ENCODE measurements at places on chromosomes 2 and 18. TPM values are rescaled to one million over a fixed set of nuclear protein-coding genes. Genes with fewer than 3 reads are reported as not detected.

COL4A4 gene
- 0.51 TPM for total RNA-seq

TUBA4B gene
- not detected for total RNA-seq

SERPINB3 gene
- total RNA-seq = not detected

CRYGC gene
- not detected for total RNA-seq

DNA sequence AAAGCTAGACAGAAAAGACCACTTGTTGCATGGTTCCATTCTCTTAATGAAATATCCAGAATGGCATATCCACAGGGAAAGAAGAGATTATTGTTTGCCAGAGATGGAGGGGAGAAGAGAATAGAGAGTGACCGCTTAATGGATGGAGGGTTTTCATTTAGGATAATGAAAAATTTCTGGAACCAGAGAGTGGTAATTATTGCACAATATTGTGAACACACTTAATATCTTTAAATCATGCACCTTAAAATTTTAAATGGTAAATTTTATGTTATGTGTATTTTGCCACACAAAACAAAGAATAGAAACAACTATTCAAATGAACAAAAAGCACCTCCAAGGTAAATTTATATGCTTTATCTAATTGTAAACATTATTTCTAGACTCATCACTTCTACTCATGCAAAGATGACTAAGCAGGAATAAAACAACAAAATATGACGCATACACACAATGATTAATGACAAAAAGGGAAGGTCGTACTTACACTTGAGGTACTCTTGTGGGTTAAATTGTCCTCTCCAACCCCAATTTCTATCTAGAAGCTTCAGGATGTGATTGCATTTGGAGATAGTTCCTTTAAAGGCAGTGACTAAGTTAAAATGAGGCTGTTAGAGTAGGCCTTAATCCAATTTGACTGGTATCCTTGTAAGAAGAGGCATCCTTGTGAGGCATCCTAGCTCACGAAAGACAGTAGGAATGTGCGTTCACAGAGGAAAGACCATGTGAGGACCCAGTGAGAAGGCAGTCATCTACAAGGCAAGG is 18.7 kb upstream of the DHRS9 start:
- peak; percentile 18 for DNase-seq

DNA sequence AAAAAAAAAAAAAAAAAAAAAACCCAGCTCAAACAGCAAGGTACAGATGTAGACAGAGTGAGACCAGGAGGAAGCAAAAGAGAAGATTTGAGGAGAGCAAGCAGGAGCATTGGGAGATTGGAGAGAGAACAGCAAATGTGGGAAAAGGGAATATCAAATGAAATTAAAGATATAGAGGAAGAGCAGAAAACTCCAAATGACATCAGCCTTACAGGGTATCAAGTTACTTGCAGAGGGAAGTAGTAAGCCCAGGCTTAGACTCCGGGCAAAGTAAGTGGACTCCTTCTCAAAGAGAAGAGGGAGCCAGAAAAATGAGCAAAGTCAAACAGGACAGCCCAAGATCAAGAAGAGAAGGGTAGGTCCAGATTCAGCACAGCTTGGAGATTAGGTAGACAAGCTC is 93.3 kb upstream of the PPP1CB start:
- peak; percentile 82 for DNase-seq

All from fibroblast of lung (primary cell).